ENCODE measurements at places on chromosomes 11 and 22.

- no peak for DNase-seq
- no peak overlapping the region for H3K4me3 ChIP-seq
These were observed 724.3 kb downstream of the TBC1D22A start for GRCh38 chr22:47486569-47487312.

DNA sequence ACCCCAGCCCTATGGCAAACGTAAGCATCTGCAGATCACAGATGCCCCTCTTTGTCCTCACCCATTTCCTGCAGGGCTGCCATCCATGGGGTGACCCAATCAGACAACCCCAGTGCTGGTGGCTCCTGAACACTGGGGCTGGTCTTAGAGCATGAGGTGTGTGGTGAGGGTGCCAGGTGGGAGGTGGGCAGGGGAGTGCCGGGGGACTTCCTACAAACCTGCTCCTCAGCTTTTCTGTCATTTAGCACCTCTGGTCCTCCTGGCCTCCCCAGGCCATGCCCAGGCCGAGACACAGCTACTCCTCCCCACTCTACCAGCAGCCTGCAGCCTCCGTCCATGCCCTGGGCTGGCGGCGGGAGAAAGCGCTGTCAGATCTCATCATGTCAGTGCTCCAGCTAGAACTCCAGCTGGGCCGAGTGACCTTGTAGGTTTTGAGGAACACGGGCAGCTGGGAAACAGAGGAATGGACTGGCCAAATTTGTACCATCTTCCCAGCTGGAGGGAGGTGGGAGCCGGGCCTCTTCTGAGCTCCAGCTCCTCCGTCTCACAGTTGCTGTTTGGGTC lies 157.7 kb upstream of the NECTIN1 start:
- H3K27me3 ChIP-seq = no peaks in the 10 kb centered on the region
- H3K4me3 ChIP-seq = no peak overlapping the region
- no peaks in the 10 kb centered on the region for H3K4me1 ChIP-seq

GRCh38 chr11:134901542-134901941 lies 489.5 kb upstream of the B3GAT1 start:
- no peak for DNase-seq
- H3K4me3 ChIP-seq = no peak overlapping the region
- H3K27ac ChIP-seq = no peak overlapping the region
- H3K36me3 ChIP-seq = no peaks in the 10 kb centered on the region

- H3K4me1 ChIP-seq = no peaks in the 10 kb centered on the region
- no peak overlapping the region for H3K4me3 ChIP-seq
- no peak for DNase-seq
- H3K27ac ChIP-seq = no peak overlapping the region
- H3K36me3 ChIP-seq = no peaks in the 10 kb centered on the region
These were observed 849.1 kb upstream of the API5 start for GRCh38 chr11:42462558-42463310.

DNA sequence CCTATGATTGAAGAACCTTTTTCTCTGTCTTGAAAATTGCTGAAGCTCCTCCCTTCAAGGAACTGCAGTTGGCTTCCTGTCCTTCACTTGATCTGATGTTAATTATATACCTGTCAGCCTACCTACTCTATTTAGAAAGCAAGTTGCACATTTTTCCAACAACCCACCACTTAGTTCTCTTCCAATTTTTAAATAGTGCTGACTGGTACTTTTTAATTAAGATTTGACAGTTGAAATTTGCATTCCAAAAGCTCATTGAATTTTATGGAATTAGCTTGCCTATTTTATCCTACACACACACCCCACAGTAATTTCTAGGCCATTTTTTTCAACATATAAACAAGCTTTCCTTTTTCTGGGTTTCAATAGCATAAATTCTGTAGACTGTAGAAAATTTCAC lies 820.3 kb upstream of the FAT3 start:
- no peaks in the 10 kb centered on the region for H3K4me1 ChIP-seq
- H3K27ac ChIP-seq = no peak overlapping the region
- no peak for DNase-seq
- H3K36me3 ChIP-seq = no peaks in the 10 kb centered on the region
- H3K4me3 ChIP-seq = no peak overlapping the region
- H3K27me3 ChIP-seq = no peaks in the 10 kb centered on the region

DNA sequence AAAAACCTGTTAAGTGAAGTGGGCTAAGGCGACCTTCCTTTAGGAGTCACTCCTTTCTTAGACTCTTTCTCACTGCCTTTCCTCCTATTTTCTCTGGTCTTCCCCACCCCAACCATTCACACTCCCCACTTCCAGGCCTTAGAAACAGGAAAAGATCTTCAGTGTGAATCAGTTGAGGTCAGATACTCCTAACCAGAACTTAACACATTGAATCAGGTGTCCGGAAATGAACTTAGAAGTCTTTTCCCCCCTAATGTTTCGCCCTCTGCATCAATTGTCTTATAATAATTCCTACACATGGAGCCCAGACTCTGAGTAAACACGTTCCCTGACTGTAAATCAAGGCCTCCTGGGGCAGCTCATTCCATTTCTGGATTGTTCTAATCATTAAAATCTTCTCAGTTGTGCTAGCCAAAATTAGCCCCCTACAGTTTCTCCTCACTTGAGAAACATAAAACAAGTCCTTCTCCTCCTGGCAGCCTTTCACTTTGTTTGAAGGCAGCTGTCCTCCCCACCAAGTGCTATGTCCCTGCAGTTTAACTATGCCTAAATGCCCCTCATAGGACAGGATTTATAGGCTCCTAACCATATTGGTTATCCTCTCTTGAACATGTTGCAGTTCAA lies 32.7 kb upstream of the USP47 start:
- no peaks in the 10 kb centered on the region for H3K4me1 ChIP-seq
- no peak overlapping the region for H3K4me3 ChIP-seq
- peaks cover 2% of the 10 kb centered on the region for H3K27me3 ChIP-seq
- no peak overlapping the region for H3K27ac ChIP-seq
- no peaks in the 10 kb centered on the region for H3K36me3 ChIP-seq

DNA sequence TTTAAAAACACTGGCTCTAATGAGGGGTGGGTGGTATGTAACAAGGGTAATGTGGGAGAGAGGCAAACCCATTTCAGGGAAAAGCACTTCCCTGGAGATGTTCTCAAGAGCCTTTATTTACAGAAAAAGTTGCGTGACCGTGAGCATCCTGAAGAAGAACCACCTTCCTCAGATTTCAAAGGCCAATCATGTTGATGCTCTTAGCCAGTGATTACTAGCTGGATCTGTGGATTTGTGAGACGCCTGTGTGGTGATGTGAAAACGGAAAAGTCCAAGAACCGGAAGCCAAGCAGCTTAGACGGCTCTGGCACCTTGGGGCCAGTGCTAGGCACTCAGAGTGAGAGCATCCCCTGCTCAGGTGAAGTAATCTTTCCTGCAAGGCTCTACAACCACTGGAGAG lies 12.6 kb upstream of the UBASH3B start:
- no peak overlapping the region for H3K4me3 ChIP-seq
- H3K4me1 ChIP-seq = peaks cover 13% of the 10 kb centered on the region
- H3K36me3 ChIP-seq = no peaks in the 10 kb centered on the region
- H3K27ac ChIP-seq = no peak overlapping the region

GRCh38 chr11:76071090-76071489 lies 135.2 kb downstream of the WNT11 start:
- DNase-seq = peak; percentile 17
- no peak overlapping the region for H3K4me3 ChIP-seq
- peaks cover 29% of the 10 kb centered on the region for H3K4me1 ChIP-seq
- peaks cover 17% of the 10 kb centered on the region for H3K36me3 ChIP-seq
- H3K27me3 ChIP-seq = no peaks in the 10 kb centered on the region

DNA sequence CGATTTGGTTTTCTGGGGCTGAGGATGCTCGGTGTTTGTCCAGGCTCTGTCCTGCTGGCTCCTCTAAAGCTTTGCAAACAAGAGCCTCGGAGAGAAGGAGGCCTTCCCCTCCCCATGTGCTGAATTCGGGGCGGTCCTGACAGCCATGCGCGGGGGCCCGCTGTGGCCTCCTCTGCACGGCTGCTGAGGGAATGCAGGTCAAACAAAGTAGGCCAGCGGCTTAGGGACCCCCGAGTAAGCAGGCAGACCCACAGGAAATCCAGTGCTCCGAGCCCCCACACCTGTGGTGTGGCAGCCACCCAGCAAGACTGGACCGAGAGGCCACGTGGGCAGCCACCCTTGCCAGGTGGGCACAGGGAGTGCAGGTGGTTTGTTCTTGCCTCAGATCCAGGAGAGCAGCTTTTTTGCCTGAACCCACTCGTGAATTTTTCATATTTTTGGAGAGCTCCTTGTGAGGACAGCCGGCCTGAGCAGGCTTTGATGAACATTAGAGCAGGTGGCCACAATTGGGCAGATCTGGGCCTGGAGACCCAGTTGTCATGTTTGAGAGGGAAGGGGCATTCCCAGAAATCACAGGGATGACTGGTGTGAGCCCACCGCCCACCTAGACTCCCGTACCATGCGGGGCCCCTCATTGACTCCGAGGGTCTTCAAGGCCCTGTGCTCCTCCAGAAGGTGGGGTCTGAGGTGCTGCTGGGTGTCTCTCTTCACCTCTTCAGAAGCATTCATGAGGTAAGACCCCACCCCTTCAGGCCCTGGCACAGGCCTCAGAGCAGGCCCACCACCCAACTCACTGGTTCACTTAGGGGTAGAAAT lies 43.0 kb upstream of the KCNQ1OT1 start:
- H3K36me3 ChIP-seq = no peaks in the 10 kb centered on the region
- H3K27ac ChIP-seq = no peak overlapping the region
- no peaks in the 10 kb centered on the region for H3K27me3 ChIP-seq
- no peak for DNase-seq
- H3K4me3 ChIP-seq = no peak overlapping the region

Data from CD14-positive monocyte (primary cell).